Caki2 (cell line): ENCODE measurements at places on chromosomes 4 and X. TPM values are rescaled to one million over a fixed set of nuclear protein-coding genes. Genes with fewer than 3 reads are reported as not detected.

Gene NLRP2B
- total RNA-seq, result not detected in 2 replicates

Gene LNX1
- total RNA-seq, result 3.7 and 13.2 TPM in 2 replicates

Gene ABCB7
- total RNA-seq, result 6.8 and 23.8 TPM in 2 replicates

Gene CXorf49
- total RNA-seq, result not detected in 2 replicates

Gene PAGE4
- total RNA-seq, result not detected in 2 replicates

DNA sequence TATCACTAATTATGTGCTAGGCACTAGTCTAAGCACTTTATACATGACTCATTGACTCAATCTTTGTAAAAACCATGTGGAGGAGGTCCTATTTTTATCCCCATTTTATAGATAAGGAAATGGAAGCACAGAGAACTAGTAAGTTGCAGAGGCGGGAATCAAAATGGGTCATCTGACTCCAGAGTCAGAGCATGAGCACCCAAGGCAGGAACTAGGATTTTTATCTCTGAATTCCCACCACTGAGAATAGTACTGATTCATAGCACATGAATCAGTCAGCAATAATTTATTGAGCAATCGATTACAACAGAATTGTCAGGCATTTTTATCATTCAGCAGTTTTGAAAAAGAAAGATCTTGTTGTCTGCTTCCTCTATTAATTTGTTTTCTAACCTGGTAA lies 19.3 kb downstream of the SCARB2 start:
- peak; percentile 14 for DNase-seq

Gene GAB1
- total RNA-seq, result 1.3 and 17.5 TPM in 2 replicates

- no peak for DNase-seq
Observed at GRCh38 chrX:86348669-86349068, 200.4 kb downstream of the DACH2 start.

Gene XG
- not detected in 2 replicates for total RNA-seq

Gene HS6ST2
- 1.1 and 3.5 TPM in 2 replicates for total RNA-seq

DNA sequence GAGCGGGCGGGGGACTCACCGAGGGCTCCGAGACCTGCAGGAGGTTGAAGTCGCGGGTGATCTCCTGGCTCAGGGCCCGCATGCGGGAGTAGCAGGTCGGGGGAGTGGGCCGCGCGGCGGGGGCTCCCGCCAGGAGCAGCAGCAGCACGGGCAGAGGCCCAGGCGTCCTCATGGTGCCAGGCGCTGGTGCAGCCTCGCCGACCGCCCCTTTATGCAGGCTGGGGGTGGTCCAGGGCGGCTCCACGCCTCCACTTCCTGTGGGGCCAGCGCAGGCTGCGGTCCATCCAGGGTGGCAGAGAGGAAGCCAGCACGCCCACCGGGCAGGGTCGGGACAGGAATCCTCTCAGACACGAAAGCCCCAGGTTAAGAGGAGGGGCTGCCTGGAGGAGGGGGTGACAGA lies at the start of gene CYTL1:
TSS of gene CYTL1 (minus strand) at position 185 of the 400 bp plus-strand sequence. CDS start at position 172, 13 bp downstream.
- DNase-seq, result no peak

Gene FDCSP
- total RNA-seq, result not detected in 2 replicates

Gene HTRA3
- total RNA-seq, result not detected in 2 replicates

GRCh38 chrX:37662181-37662580 lies 23.4 kb upstream of the XK start:
- no peak for DNase-seq

Gene SMIM31
- total RNA-seq, result not detected in 2 replicates

Gene FAM184B
- not detected in 2 replicates for total RNA-seq

DNA sequence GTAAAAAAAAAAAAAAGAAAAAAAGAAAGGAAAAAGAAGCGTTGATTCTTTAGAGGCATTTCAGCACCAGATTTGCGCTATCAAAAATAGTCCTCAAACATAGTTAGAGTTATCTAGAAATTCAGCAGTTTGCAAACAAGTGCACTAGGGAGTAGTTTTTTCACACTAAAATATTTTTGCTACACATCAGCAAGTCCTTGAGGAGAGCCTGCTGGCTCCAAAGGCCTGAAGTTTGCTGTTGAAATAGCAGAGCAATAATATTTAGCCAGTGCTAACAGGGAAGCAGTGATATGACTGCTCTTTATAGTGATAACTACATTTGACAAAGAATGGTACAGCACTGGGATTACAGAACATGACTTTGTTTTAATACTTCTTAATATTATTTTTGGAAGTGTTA lies 472.2 kb downstream of the PCDH7 start:
- no peak for DNase-seq

Gene SUPT20HL2
- not detected in 2 replicates for total RNA-seq

DNA sequence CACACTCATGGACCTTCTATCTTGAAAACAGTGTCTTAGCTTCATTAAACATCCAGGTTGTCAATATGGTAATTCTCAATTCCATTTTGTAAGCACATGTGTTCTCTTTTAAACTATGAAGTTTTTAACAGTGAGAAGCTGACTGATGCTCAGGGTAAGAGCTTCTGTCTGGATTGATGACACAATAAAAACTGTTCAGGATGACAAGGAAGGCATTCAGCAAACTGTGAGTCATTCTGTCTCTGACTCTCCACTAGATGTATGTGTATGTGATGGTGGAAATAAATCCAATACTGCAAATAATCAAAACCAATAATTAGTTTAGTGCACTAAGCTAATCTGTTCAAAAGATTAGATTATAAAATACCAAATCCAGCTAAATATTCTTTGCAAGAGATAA lies 115.3 kb upstream of the ARX start:
- DNase-seq, result no peak

DNA sequence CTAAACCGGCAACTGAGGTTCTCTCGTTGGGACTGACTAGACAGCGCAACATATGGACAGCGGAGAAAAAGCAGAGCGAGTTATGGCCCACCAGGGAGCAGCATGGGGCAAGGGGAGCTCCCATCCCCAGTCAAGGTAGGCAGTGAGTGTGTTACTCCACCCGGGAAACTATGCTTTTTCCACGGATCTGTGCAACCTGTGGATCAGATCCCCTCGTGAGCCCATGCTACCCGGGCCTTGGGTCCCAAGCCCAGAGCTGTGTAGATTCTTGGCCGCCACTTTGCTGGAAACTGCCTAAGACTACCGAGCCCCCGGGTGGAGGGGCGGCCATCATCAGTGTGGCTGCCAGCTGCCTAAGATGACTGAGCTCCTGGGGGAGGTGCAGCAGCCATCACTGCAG lies 140.9 kb downstream of the PAPSS1 start:
- no peak for DNase-seq

GRCh38 chr4:185205697-185206342 lies 2.0 kb upstream of the CFAP97 start:
- DNase-seq, result no peak

DNA sequence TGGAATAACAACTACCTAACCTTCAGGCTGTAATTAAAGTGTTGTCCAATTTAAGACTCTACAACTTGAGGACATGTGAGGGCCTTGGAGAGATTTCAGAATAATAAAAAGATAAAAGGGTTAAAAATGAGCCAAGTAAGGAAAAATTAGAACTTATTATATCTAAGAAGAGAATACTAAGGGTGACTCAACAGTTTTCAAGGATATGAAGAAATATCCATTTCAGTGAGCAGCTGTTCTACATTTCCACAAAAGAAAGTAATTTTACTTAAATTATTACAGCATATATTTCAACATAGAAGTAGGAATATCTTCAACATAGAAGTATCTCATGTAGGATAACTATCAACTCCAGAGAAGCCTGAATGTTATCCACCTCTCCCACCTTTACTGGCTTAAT lies 11.3 kb downstream of the SNX12 start:
- no peak for DNase-seq

DNA sequence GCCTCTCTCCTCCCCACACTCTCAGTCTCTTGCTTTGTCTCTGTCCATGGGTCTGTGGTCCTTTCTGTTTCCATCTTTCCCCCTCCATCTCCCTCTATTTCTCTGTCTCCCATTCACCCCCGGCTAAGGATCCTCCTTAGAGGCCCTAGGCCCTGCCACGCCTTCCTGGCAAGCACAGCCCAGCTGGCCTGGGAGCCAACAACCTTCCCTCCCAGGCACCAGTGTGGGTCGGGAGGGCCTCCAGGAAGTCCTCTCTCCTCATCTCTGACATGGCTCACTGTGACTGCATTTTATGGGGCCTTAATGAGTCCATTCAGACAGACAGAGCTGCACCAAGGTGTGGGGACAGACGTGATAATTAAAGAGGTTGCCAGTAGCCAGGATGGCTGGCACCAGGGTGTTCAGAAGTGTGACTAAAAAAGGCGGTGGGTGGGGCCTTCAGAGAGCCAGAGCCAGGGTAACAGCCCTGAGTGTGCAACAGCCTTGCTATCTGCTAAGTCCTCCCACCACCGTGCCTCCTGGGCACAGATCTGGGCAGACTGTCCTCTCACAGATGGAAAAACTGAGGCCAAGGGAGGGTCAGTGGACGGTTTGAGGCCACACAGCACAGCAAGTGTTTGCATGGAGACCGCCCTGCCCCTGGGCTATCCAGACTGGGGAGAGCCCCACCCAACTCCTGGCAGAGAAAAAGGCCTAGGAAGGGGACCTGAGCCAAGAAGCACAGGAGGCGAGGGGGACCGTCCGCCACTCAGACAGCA lies 31.5 kb downstream of the BLOC1S4 start:
- peak; percentile 81 for DNase-seq

Gene SSX2
- 0.32 TPM in 1 of 2 replicates, not detected in the other for total RNA-seq
